ENCODE measurements at places on chromosomes 6 and 20. TPM values are rescaled to one million over a fixed set of nuclear protein-coding genes. Genes with fewer than 3 reads are reported as not detected.

The PAK5 gene
- total RNA-seq = not detected

The RIPOR2 gene
- total RNA-seq = not detected

The TMEM244 gene
- total RNA-seq = not detected

The GHRH gene
- not detected for total RNA-seq

The PTCRA gene
- total RNA-seq = not detected

The CAGE1 gene
- 0.03 TPM for total RNA-seq

The ETV7 gene
- not detected for total RNA-seq

The HEY2 gene
- total RNA-seq = 0.16 TPM

The CYP39A1 gene
- 0.03 TPM for total RNA-seq

The UST gene
- 14.0 TPM for total RNA-seq

The SUMO4 gene
- total RNA-seq = 0.27 TPM

The RAE1 gene
- total RNA-seq = 53.3 TPM

The WFDC10B gene
- total RNA-seq = 0.39 TPM

The C6orf163 gene
- 1.0 TPM for total RNA-seq

The SLC52A3 gene
- not detected for total RNA-seq

The IYD gene
- 0.02 TPM for total RNA-seq

The HLA-DRA gene
- total RNA-seq = 0.61 TPM

The PI16 gene
- not detected for total RNA-seq

The MOG gene
- not detected for total RNA-seq

The HUS1B gene
- total RNA-seq = 1.5 TPM

The VNN1 gene
- total RNA-seq = 0.27 TPM

The KCNK16 gene
- not detected for total RNA-seq

The STK35 gene
- 12.9 TPM for total RNA-seq

The PPP1R14C gene
- 0.80 TPM for total RNA-seq

The SOX18 gene
- total RNA-seq = 0.11 TPM

The AKAP12 gene
- 27.3 TPM for total RNA-seq

The ROS1 gene
- total RNA-seq = 0.06 TPM

The TP53INP2 gene
- 2.8 TPM for total RNA-seq

The VSX1 gene
- not detected for total RNA-seq

The RBPJL gene
- total RNA-seq = not detected

The SUN5 gene
- total RNA-seq = not detected

The BPIFB2 gene
- not detected for total RNA-seq

The ZDHHC14 gene
- 8.1 TPM for total RNA-seq

The IMPG1 gene
- not detected for total RNA-seq

The SNX3 gene
- 122 TPM for total RNA-seq

The DUSP15 gene
- total RNA-seq = not detected

The HAO1 gene
- total RNA-seq = not detected

The KIAA1586 gene
- total RNA-seq = 8.6 TPM

The KIF25 gene
- not detected for total RNA-seq

The TAB2 gene
- total RNA-seq = 14.9 TPM

The BHLHE23 gene
- not detected for total RNA-seq

The TLDC2 gene
- total RNA-seq = not detected

The EDN1 gene
- 2.3 TPM for total RNA-seq

The MYL9 gene
- total RNA-seq = 10.0 TPM

The TCF21 gene
- total RNA-seq = 0.03 TPM

The ENPP5 gene
- not detected for total RNA-seq

The SMPD2 gene
- 14.9 TPM for total RNA-seq

The OPRL1 gene
- 0.33 TPM for total RNA-seq

The ANKS1A gene
- total RNA-seq = 6.6 TPM

The PACRG gene
- not detected for total RNA-seq

All from HT1080 (cell line).